ENCODE measurements at places on chromosomes 3 and 15. TPM values are rescaled to one million over a fixed set of nuclear protein-coding genes. Genes with fewer than 3 reads are reported as not detected.
A peak's percentile ranks its signal among the peaks of the same experiment; 100 is the strongest.

Gene PCOLCE2
- 2.2 TPM for total RNA-seq

Gene GOLGA8J
- total RNA-seq: not detected

Gene TMEM207
- total RNA-seq: not detected

DNA sequence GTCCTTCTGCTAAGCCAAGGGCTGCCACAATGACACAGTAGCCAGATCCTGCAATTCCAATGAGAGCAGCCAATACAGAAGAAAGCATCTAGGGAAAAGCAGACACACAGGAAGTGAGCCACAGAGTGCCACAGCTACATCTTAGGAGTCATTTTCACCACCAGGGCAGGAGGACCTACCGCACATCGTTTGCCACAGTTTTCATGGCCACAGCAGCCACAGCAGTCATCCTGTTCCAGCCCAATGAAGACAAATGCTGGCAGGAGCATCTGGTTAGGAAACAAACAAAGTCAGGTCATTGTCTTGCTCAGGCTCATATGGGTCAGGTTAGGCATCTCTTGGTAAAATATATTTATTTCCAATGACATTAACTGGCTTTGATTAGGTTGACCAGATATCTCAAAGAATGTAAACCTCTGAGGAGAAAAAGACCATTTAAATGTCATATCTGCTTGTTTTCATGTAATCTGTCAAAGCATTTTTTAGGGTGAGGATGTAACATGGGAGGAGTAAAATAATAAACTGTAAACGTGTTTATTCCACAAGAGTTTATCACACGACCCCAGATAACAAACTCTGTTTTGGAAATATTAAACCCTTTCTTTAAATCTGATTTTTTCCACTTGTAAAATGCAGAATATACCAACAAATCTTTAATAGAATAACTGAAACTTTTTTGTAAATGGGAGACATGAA lies 1.8 kb downstream of the TM4SF1 start:
- H3K27ac ChIP-seq: no peak overlapping the region
- DNase-seq: no peak
- H3K4me3 ChIP-seq: no peak overlapping the region
- peaks cover 41% of the 10 kb centered on the region for H3K4me1 ChIP-seq
- H3K36me3 ChIP-seq: peaks cover 2% of the 10 kb centered on the region
- no peaks in the 10 kb centered on the region for H3K27me3 ChIP-seq

DNA sequence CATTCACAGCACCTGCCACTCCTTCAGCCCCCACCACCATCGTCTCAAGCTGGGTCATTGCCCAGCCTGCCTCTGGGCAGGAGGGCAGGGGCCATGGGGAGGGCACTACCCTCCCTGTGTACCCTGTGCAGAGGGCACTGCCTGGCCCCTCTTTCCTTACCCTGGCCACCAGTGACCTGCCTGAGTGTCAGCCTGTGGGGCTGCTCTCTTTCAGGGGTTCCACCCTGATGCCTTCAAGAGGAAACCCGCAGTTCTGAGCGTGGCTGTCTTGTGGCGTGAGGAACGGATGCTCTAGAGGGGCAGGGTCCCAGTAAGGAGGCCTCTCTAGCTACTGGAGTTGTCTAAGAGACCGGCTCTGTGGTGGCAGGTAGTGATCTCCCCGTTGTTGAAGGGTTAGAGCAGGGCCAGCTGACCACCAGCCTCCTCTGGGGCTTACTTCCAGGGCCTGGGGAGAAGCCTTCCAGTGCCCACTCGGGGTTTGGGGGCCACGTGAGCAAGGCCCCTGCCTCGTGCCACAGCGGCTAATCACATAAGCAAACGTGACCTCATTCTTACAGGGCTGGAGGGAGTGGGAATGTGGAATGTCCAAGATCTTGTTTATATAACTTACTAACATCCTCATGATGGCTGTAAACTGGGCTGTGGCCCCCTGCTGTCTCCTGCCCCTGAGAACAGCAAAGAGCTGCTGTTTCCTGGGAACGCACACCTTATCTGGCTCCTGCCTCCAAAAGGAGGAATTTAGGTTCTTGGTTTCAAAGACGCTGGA lies 31.4 kb upstream of the SEC13 start:
- H3K27me3 ChIP-seq: peaks cover 13% of the 10 kb centered on the region
- no peak overlapping the region for H3K27ac ChIP-seq
- H3K36me3 ChIP-seq: no peaks in the 10 kb centered on the region
- no peak overlapping the region for H3K4me3 ChIP-seq
- DNase-seq: no peak
- no peaks in the 10 kb centered on the region for H3K4me1 ChIP-seq

- peaks cover 17% of the 10 kb centered on the region for H3K36me3 ChIP-seq
- H3K27me3 ChIP-seq: peaks cover 9% of the 10 kb centered on the region
- no peak overlapping the region for H3K27ac ChIP-seq
- peak overlapping the region; percentile 33 for H3K4me3 ChIP-seq
Observed at GRCh38 chr3:195285372-195285771, 14.4 kb upstream of the XXYLT1 start.

DNA sequence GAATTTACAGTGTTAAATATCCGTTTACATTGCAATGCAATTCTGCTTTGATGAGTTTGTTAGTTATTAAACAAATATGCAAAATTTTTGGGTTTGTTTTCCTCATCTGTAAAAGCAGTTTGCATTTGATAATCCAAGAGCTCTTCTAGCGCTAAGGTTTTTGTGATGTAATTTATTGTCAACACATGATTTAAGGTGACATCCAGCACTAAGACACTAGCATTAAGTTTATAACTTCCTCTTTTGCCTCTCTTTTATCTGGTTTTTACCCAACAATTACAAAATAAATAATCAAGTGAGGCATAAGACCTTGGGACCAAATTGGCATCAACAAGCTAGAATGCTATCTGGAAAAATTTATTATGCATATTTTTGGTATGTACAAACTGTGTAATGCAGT lies 969 bp upstream of the DNAJC19 start:
- peak overlapping the region; percentile 82 for H3K4me3 ChIP-seq
- DNase-seq: no peak
- H3K27ac ChIP-seq: no peak overlapping the region
- H3K27me3 ChIP-seq: peaks cover 10% of the 10 kb centered on the region
- peaks cover 5% of the 10 kb centered on the region for H3K4me1 ChIP-seq

GRCh38 chr15:85157344-85157743 lies 175.7 kb downstream of the PDE8A start:
- DNase-seq: no peak
- no peak overlapping the region for H3K27ac ChIP-seq
- H3K4me3 ChIP-seq: no peak overlapping the region

DNA sequence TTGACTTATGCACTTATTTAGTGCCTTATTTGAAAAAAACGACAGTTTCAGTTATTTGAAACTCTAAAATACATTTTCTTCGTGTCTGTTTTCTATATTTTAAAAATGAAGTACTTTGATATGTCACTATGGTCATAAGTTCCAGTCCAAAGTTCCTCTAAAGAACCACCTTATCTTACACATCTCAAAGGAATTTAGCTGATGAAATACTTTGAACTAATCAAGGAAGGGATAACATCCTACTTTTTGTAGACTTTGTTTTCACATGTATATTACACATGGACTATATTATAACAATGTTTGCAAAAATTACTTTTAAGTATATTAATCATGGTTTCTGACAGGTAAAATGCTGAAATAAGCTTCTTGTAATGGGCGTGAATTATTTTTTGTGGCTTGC lies 265.8 kb upstream of the ZNF717 start:
- no peaks in the 10 kb centered on the region for H3K4me1 ChIP-seq
- no peak overlapping the region for H3K27ac ChIP-seq
- H3K27me3 ChIP-seq: no peaks in the 10 kb centered on the region
- no peak for DNase-seq
- H3K36me3 ChIP-seq: no peaks in the 10 kb centered on the region
- H3K4me3 ChIP-seq: no peak overlapping the region

GRCh38 chr15:82314769-82315518 lies 34.3 kb downstream of the GOLGA6L10 start:
- no peaks in the 10 kb centered on the region for H3K4me1 ChIP-seq
- H3K27ac ChIP-seq: no peak overlapping the region
- no peak for DNase-seq

DNA sequence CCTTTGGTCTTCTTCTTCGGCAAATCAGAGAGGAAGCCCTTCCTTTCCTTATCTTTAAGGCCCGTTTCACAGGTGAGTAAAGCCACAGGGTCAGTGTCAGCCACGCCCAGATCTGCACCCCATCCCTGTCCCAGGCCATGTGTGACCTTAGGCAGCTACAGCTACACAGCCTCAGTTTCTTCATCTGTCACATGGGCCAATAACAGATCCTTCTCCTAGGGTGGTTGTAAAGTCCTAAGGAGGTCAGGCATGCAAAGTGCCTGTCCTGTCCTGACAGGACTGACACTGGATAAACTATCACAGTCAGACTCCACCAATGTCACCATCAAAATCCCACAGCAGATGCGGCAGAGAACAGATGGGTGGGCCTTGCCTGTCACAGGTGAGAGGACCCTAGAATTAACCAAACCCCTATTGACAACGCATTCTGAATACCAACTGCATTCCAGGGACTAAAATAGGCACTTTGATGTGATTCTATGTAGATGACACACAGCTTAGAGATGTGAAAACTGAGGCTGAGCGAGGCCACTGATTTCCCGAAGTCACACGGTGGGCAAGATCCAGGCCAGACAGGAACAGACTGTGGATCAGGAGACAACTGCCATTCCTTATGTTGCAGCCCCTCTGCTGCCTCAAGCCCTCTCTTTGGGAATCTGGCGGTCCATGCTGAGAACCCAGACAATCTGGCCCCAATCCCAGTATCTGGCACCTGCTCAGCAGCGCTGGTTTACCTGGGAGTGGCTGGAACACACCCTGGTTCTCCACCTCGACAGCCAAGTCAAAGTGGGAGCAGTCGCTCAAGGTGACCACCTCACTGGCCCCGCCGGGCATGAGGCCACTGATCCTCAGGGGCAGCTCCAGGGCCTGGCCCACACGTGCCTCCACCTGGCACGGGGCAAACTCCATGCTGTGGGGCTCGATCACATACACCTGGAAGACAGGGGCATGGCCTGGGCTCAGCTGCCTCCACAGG lies 48.7 kb downstream of the NUP210 start:
- peaks cover 27% of the 10 kb centered on the region for H3K36me3 ChIP-seq
- no peaks in the 10 kb centered on the region for H3K27me3 ChIP-seq
- no peaks in the 10 kb centered on the region for H3K4me1 ChIP-seq
- no peak overlapping the region for H3K27ac ChIP-seq
- H3K4me3 ChIP-seq: no peak overlapping the region
- DNase-seq: no peak

- H3K27me3 ChIP-seq: no peaks in the 10 kb centered on the region
- H3K4me3 ChIP-seq: no peak overlapping the region
- H3K4me1 ChIP-seq: no peaks in the 10 kb centered on the region
- peaks cover 14% of the 10 kb centered on the region for H3K36me3 ChIP-seq
Observed at GRCh38 chr15:71003319-71003718, 110.7 kb downstream of the LRRC49 start.

DNA sequence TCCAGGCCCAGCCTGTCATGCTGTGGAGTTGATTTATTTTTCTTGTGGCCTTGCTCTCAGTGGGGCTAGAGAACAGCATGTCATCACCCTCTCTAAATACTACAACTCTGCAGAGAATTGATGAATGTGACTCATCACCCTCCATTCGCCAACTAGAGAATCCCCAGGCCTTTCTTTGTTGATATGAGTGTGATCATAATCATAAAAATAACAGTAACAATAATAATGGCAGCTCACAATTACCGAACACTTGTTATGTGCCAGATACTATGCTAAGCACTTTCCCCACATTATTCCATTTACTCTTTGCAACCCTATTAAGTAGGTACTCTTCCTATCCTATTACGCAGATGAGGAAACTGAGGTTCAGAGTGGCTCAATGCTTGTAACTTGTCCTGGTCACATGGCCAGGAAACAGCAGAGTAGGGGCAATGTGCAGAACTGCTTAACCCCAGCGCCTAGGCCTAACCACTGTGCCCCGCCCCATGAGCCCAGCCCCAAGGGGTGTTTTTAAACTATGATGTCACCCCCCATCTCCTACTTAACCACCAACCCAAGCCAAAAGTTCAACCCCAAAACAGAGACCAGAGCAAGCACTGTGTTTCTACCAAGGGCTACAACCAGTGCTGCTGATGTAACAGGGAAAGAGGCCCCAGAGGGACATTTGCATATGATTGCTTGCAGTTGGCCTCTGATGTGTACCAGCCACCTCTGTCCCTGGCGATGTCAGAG lies 104.5 kb downstream of the ADCY5 start:
- no peak for DNase-seq
- H3K27ac ChIP-seq: peak overlapping the region; percentile 22
- H3K4me3 ChIP-seq: no peak overlapping the region
- no peaks in the 10 kb centered on the region for H3K4me1 ChIP-seq
- H3K27me3 ChIP-seq: peaks cover 7% of the 10 kb centered on the region
- no peaks in the 10 kb centered on the region for H3K36me3 ChIP-seq
